ENCODE measurements at places on chromosomes 11 and 22. TPM values are rescaled to one million over a fixed set of nuclear protein-coding genes. Genes with fewer than 3 reads are reported as not detected.

DNA sequence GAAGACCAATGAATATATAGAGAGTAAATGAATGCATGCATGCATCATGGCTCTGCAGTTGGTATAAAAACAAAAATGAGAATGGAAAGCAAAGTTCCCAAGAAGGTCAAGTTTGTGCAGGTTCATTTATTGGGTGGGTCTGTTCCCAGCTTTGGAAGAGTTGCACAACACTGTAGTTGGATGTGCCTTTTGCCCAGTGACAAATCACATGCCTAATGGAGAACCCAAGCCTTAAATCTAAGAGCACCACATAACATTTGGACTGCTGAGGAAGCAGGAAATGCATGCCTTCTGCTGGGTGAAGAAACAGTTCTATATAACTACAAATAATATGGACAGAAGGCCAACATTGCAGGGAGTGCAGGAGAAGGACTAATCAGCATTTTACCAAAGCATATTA lies 30.6 kb downstream of the PRCP start:
- no peaks in the 10 kb centered on the region for H3K4me1 ChIP-seq
- no peak overlapping the region for H3K4me3 ChIP-seq
- no peaks in the 10 kb centered on the region for H3K36me3 ChIP-seq
- peak; percentile 73 for DNase-seq
- no peak overlapping the region for H3K27ac ChIP-seq
- no peaks in the 10 kb centered on the region for H3K27me3 ChIP-seq

Gene IGLL1
- not detected for total RNA-seq

DNA sequence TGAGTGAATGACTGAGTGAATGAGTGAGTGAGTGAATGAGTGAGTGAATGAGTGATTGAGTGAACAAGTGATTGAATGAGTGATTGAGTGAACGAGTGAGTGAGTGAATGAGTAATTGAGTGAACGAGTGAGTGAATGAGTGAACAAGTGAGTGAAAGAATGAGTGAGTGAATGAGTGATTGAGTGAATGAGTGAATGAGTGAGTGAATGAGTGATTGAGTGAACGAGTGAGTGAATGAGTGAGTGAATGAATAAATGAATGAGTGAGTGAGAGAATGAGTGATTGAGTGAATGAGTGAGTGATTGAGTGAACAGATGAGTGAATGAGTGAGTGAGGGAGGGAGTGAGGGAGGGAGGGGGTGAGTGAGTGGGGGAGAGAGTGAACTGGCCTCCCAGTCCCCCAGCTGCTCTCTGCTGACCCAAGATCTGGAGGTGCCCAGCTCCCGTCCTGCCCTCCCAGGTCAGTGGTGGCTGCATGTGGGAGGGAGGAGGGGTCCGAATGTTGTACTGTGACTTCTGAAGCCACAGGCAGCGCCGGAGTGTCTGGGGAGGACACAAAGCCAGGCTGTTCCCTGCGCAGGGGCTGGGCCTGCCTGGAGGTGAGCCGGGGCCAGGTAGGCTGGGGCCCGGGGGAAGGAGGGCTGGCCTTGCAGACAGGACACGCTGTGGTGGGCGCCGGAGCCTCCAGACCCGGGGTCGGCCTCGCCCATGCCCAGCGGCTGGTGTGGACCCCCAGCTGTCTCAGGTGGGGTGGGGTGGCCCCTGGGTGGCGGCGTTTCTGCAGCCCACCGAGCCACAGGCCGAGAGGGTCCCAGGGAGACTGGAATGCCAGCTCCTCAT lies 17.8 kb upstream of the PIM3 start:
- H3K36me3 ChIP-seq: no peaks in the 10 kb centered on the region
- DNase-seq: no peak
- no peak overlapping the region for H3K27ac ChIP-seq
- no peaks in the 10 kb centered on the region for H3K27me3 ChIP-seq
- H3K4me1 ChIP-seq: peaks cover under 1% of the 10 kb centered on the region
- no peak overlapping the region for H3K4me3 ChIP-seq

Gene GVQW3
- total RNA-seq: 1.8 TPM

- no peak overlapping the region for H3K4me3 ChIP-seq
- peak; percentile 58 for DNase-seq
- H3K4me1 ChIP-seq: peaks cover 25% of the 10 kb centered on the region
- H3K27me3 ChIP-seq: no peaks in the 10 kb centered on the region
Measured at GRCh38 chr11:96257972-96258934, 84.7 kb downstream of the MAML2 start.

DNA sequence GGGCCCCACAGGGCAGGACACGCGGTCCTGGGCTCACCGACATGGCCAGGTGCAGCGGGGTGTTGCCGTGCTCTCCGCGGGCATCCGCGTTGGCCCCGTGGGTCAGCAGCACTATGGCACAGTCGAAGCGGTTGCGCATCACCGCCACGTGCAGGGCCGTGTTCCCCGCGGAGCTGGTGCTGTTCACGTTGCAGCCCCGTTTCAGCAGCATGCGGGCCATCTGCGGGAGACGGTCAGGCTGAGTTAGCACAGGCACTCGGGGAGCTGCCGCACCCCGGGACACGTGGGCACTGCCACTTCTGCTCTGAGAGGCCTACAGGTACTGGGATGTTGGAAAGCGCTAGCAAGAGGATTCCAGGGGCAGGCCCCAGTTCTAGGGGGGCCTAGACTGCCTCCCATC lies 22.3 kb upstream of the BAIAP2L2 start:
- H3K4me3 ChIP-seq: no peak overlapping the region
- no peaks in the 10 kb centered on the region for H3K27me3 ChIP-seq
- no peak for DNase-seq
- H3K36me3 ChIP-seq: no peaks in the 10 kb centered on the region
- H3K4me1 ChIP-seq: peaks cover 9% of the 10 kb centered on the region

DNA sequence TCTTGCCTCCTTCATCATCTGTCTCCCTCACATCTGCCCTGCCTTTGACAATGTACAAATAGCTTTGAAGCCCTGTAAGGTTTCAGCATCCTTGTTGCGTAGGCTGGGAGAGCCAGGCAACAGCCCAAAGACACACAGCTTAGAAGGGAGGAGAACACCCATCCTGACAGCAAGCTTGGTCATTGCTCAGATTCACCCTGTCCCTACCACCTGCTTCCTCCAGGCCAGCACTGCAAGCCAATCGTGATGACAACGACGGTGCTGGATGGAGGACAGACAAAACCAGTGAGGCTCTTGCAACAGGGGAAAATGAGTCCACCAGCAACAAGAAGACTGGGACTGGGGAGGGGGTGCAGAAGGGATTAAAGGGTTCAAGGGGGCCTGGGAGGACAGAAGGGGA lies 32.9 kb upstream of the CD5 start:
- no peak overlapping the region for H3K4me3 ChIP-seq
- DNase-seq: no peak
- H3K27ac ChIP-seq: no peak overlapping the region
- H3K27me3 ChIP-seq: no peaks in the 10 kb centered on the region
- H3K36me3 ChIP-seq: no peaks in the 10 kb centered on the region

- H3K36me3 ChIP-seq: peaks cover 6% of the 10 kb centered on the region
- peak; percentile 41 for DNase-seq
- H3K4me1 ChIP-seq: no peaks in the 10 kb centered on the region
- H3K27ac ChIP-seq: no peak overlapping the region
- no peaks in the 10 kb centered on the region for H3K27me3 ChIP-seq
- no peak overlapping the region for H3K4me3 ChIP-seq
Measured at GRCh38 chr11:110160016-110160415, 66.8 kb downstream of the ZC3H12C start.

Gene PRR33
- total RNA-seq: not detected

- DNase-seq: no peak
- no peak overlapping the region for H3K27ac ChIP-seq
- H3K36me3 ChIP-seq: no peaks in the 10 kb centered on the region
- no peaks in the 10 kb centered on the region for H3K4me1 ChIP-seq
- H3K27me3 ChIP-seq: no peaks in the 10 kb centered on the region
Measured at GRCh38 chr11:18934195-18934814, 4.9 kb downstream of the MRGPRX1 start.

GRCh38 chr22:49300951-49301397 lies 526.7 kb downstream of the BRD1 start:
- no peak overlapping the region for H3K27ac ChIP-seq
- H3K36me3 ChIP-seq: no peaks in the 10 kb centered on the region
- H3K4me1 ChIP-seq: no peaks in the 10 kb centered on the region
- H3K27me3 ChIP-seq: no peaks in the 10 kb centered on the region
- DNase-seq: no peak

GRCh38 chr11:67366961-67367760 lies 6.2 kb downstream of the CLCF1 start:
- DNase-seq: peak; percentile 46
- H3K4me3 ChIP-seq: no peak overlapping the region
- H3K36me3 ChIP-seq: peaks cover 12% of the 10 kb centered on the region
- H3K27me3 ChIP-seq: no peaks in the 10 kb centered on the region
- no peak overlapping the region for H3K27ac ChIP-seq

DNA sequence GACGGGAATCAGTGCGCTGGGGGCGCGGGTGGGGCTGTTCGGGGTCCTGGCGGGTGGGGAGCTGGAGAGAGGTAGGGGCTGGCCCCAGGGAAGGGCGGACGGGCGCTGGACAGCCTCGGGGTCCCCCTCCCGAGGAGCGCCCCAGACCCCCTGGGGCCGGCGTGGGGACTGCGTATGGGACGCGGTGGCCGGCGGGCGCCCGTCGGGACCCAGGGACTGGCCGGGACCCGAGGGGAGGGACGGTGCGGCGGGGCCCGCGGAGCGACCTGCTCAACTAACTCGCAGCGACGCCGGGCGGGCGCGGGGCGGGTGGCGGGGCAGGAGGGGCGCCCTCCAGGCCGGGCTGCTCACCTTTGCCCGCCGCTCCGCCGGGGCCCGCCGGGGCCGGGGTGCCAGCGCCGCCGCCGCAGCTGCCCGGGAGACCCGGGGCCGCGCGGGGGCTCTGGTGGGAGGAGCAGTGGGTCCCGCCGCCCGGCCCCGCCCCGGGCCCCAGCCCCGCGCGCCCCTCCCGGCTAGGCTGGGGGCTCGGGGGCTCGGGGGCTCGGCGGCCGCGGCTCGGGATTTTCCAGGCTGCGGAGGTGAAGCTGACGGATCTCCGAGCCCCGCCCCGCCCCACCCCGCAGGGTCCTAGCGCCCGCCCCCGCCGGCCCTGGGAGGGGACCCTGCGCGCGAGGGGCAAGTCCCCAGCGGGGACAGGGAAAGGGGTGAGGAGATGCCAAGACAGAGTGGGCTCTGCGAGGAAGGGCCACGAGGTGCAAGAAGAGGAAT lies 12.3 kb downstream of the STARD10 start:
- H3K36me3 ChIP-seq: no peaks in the 10 kb centered on the region
- H3K27ac ChIP-seq: no peak overlapping the region
- peak overlapping the region; percentile 14 for H3K4me3 ChIP-seq
- DNase-seq: no peak
- no peaks in the 10 kb centered on the region for H3K4me1 ChIP-seq
- peaks cover 3% of the 10 kb centered on the region for H3K27me3 ChIP-seq

Gene ARHGAP42
- 8.7 TPM for total RNA-seq

Gene OR51B4
- 0.17 TPM for total RNA-seq

GRCh38 chr11:106242718-106243415 lies 165.4 kb downstream of the AASDHPPT start:
- no peak overlapping the region for H3K27ac ChIP-seq
- no peaks in the 10 kb centered on the region for H3K4me1 ChIP-seq
- H3K4me3 ChIP-seq: no peak overlapping the region
- H3K27me3 ChIP-seq: no peaks in the 10 kb centered on the region

DNA sequence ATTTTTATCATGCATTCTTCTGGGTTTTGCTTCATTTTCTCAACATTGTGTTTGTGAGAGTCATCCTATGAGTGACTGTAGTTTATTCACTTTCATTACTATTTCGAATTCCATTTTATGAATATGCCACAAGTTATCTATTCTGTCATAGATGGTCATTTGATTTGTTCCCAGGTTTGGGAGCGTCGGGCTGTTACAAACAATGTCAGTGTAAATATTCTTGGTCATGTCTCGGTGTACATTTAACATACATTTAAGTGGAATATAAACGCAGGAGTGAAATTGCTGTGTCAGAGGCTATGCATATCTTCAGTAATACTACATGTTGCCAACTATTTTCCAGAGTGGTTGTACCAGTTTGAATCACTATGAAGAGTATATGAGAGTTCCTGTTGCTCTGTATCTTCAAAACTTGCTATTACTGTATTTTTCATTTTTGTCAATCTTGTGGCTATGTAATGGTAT lies 2.4 kb downstream of the TRIM44 start:
- no peak overlapping the region for H3K27ac ChIP-seq
- peak overlapping the region; percentile 10 for H3K4me3 ChIP-seq
- peak; percentile 41 for DNase-seq
- no peaks in the 10 kb centered on the region for H3K27me3 ChIP-seq

Gene SYNGR1
- 13.0 TPM for total RNA-seq

GRCh38 chr11:74783241-74783871 lies 34.7 kb downstream of the RNF169 start:
- peaks cover 7% of the 10 kb centered on the region for H3K4me1 ChIP-seq
- no peak overlapping the region for H3K4me3 ChIP-seq
- peak; percentile 83 for DNase-seq
- peak overlapping the region; percentile 7 for H3K27ac ChIP-seq
- H3K36me3 ChIP-seq: no peaks in the 10 kb centered on the region

- H3K36me3 ChIP-seq: no peaks in the 10 kb centered on the region
- peaks cover 18% of the 10 kb centered on the region for H3K4me1 ChIP-seq
- H3K27me3 ChIP-seq: peaks cover 22% of the 10 kb centered on the region
- no peak overlapping the region for H3K4me3 ChIP-seq
- DNase-seq: peak; percentile 80
Measured at GRCh38 chr11:126140926-126141280, 70.5 kb downstream of the RPUSD4 start.

GRCh38 chr11:123211149-123211852 lies 16.3 kb upstream of the CLMP start:
- no peak for DNase-seq
- H3K27ac ChIP-seq: no peak overlapping the region
- peaks cover 6% of the 10 kb centered on the region for H3K4me1 ChIP-seq

All from fibroblast of lung (primary cell).